ENCODE measurements at places on chromosomes 7 and 10.

DNA sequence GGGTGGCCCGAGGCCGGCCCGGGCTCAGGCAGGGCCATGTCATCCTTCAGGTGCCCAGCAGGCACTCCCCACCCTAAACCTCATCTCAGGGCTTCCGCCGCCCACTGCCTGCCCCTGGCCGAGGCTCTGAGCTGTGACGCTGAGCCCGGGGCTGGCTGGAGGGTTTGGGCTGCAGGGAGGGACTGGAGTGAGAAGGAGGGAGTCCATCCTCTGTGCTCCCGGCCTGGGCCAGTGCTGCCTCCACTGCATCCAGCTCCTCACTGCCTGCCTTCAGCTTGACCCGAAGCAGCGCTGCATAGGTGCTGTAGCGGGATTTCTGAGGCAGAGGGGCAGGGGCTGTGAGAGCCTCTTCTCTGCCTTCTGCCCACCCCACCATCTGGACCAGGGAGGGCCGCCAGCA lies 7.6 kb downstream of the NFKB2 start:
- peak; percentile 23 for DNase-seq

DNA sequence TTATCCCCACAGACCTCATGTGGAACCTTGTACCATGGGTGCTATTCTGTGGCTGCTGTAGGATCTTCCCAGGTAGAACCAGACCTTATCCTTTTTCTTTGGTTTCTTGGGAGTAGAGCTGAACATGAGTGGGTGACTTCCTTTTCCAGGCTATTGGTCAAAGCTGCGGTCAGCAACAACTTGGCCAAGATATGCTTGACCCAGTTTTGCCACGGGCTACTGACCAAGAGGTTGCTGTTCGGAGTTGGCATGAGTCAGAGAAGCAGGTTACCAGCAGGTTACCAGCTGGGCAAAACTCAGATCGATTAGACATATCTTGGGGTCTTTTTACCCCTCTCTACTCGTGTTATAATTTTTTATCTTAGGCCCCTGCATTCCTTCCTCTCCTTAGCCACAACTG lies 36.7 kb upstream of the HDAC9 start:
- no peak for DNase-seq

GRCh38 chr7:30270921-30271320 lies 13.5 kb upstream of the ZNRF2 start:
- DNase-seq: no peak

DNA sequence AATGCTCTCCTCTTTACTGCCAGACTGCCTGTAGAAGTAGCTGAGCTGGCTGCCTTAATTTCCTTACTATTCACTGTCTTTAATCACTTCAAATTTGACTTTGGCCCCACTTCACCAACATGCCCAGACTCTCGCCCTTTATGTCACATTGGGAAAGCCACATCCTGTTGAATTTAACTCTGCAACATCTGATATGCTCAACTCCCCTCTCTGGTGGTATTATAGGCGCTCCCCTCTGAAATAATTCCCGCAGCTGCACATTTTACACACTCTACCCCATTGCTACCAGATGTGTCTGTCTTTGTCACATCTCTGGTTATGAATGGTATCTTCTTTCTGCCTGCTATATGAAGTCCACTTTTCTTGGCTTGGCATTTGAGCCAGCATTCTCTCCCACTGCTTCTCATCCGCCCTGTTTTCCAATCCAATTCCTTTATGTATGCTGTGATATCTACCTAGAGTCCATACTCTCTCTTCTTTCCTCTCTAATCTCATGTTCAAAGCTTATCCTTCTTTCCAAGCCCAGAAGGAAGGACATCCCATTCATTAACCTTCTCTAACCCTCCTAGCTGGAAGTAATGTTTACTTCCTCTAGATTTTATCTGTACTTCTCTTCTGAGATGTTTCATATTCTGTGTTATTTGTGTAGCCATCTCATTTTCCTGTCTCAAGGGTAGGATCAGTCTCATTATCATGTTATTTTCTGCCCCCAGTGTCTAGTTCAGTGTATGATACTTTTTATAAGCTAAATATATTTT lies 134.5 kb downstream of the ST7 start:
- DNase-seq: no peak

DNA sequence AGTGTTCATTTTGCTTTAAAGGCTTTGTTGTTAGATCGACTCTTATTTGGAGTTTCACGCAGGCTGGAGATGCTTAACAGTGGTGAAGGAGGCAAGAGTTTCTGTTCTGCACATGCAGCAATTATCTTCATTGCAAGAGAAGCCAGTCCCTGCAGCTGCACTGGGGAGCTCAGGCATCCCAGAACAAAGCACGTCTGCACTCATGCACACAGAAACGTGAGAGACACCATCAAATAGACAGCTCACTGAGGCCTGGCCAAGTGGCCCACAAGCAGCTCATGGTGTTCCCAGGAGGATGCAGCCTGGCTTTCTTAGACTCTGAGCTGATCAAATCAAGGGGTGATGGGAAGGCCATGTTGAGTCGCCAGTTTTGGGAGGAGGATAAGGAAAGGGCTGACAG lies 246.1 kb downstream of the CREB5 start:
- DNase-seq: no peak
